ENCODE measurements at places on chromosomes 1 and 21.

- DNase-seq: no peak
Observed at GRCh38 chr1:174971902-174972301, 27.8 kb upstream of the CACYBP start.

- DNase-seq: no peak
Observed at GRCh38 chr1:18693256-18694098, 62.8 kb downstream of the PAX7 start.

GRCh38 chr1:152018537-152018936 lies 18.3 kb downstream of the S100A11 start:
- no peak for DNase-seq

- DNase-seq: no peak
Observed at GRCh38 chr1:203512517-203512847, 18.5 kb downstream of the OPTC start.

DNA sequence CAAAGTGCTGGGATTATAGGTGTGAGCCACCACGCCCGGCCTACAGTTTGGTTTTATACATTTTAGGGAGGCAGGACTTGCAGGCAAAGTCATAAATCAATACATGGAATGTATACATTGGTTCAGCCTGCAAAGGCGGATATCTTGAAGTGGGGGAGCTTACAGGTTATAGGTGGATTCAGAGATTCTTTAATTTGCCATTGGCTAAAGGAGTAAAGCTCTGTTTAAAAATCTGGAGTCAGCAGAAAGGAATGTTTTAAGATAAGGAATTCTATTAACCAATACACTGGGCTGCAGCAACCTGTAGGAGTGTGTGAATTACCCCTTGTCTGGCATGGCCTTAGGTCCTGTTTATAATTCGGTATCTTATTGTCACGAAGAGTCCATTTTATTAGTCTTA lies 57.6 kb downstream of the OPTC start:
- no peak for DNase-seq

GRCh38 chr21:42233067-42233961 lies 14.4 kb downstream of the ABCG1 start:
- DNase-seq: no peak

DNA sequence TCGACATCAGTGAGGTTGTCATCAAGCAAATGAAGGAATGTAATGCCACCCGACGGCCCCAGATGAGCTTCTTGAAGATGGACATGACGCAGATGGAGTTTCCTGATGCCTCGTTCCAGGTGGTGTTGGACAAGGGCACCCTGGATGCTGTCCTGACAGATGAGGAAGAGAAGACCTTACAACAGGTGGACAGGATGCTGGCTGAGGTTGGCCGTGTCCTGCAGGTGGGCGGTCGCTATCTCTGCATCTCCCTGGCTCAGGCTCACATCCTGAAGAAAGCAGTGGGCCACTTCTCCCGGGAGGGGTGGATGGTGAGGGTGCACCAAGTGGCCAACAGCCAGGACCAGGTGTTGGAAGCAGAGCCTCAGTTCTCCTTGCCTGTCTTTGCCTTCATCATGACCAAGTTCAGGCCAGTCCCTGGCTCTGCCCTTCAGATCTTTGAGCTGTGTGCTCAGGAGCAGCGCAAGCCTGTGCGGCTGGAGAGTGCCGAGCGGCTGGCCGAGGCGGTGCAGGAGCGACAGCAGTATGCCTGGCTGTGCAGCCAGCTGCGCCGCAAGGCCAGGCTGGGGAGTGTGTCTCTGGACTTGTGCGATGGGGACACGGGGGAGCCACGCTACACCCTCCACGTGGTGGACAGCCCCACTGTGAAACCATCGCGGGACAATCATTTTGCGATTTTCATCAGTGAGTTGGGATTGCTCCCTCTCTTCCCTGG lies 2.5 kb downstream of the METTL13 start:
- DNase-seq: no peak

GRCh38 chr1:186849271-186849671 lies 20.5 kb downstream of the PLA2G4A start:
- peak; percentile 91 for DNase-seq

DNA sequence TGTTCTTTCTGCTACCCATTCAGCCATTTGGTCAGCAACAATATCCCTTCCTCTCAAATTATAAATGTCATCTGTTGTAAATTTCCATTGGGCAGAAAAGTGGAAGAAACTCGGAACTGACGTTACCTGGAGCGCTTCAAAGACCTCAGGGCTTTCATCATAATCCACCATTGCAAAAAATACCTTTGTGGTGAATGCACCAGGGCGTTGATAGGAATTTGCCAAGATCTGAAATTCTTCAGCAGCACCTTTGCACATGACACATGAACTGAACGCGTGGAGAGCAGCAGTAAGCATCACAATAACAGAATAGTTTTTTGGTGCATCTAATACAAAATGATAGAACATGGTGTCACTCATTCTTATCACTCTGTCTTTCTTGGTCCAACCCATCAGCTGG lies 3.1 kb upstream of the TEKT2 start:
- no peak for DNase-seq

- no peak for DNase-seq
Observed at GRCh38 chr1:94228640-94229375, 8.6 kb downstream of the ARHGAP29 start.

GRCh38 chr1:43348809-43349593 lies 9.8 kb upstream of the CDC20 start:
- DNase-seq: peak; percentile 68

GRCh38 chr1:239912471-239912870 lies 179.2 kb upstream of the FMN2 start:
- DNase-seq: no peak

DNA sequence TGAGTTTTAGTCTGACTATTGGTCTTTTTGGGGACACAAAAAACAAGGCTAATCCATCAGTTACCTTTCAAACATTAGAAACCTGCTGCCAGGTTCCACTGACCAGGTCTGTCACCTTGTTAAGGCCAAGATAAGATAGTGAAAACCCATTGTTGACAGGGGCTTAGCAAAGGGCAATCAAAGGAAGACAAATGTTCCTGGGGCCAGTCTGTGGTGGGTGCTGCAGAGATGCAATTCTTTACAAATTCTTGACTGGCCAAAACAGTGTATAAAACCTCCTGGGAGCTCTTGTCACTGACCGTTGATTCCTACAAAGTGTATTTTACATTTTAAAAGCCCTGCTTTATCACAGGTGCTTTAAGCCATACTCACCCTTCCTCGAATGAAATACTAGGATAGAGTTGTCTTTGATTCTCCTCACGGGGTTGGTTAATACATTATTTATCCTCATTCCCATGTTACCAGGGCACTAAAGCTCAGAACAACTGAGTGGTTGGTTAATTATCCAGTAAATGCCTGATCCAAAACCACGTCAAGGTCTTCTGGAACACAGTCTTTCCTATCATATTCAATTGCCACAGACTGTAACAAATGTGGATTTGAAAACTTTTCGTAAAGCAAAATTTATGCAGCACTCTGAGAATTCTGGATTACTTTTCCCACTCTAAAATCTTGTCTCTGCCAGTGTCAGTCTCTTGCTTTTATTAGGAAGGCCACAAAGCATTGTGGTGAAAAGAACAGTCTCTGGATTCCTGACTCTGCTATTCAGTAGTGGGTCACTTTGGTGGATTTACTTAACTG lies 77.2 kb downstream of the NRIP1 start:
- no peak for DNase-seq

DNA sequence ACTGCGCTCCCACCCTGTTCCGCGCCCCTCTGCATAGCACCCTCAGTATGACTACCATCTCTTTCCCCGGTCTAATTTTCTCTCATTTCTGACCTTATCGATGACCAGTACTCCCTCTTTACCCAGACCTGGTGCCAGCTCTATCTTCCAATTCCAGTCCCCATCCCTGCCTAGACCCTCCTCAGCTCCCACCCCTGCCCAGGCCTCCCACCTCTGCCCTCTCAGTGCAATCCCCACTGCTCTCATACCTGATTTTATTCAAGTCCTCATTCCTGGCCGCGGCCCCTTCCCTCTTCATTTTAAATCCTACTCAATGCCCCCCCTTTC lies 1.3 kb downstream of the USP24 start:
- no peak for DNase-seq

- DNase-seq: no peak
Observed at GRCh38 chr1:244311784-244312532, 139.8 kb downstream of the ADSS2 start.

DNA sequence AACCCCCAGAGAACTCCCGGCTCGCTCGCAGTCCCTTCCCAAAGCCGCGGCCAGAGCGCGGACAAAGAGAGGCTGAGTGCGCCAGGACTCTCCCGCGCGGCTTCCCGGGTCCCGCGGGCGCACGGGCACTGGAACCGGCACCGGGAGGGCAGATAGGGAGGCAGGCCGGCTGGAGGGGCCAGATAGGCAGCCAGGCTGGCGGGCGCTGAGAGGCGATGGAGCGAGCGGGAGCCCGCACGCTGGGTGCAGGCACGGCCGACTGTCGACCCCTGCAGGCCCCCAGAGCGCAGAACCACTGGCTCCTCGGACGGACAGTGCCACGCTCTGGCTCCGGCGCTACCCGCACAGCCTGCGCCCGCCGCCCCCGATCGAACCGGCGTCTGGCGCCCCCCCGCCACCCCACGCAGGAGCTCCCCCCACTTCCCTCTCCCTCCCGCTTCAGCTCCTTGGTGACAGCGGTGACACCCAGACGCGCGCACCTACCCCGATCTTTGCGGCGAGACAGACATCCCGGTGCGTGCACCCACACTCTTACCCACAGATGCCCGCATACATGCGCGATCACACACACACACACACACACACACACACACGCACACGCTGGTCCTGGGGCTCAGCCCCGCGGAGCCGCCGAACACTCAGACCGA lies 534 bp downstream of the SLC6A9 start:
- no peak for DNase-seq

- no peak for DNase-seq
Observed at GRCh38 chr1:64363111-64363510, 106.8 kb upstream of the CACHD1 start.

DNA sequence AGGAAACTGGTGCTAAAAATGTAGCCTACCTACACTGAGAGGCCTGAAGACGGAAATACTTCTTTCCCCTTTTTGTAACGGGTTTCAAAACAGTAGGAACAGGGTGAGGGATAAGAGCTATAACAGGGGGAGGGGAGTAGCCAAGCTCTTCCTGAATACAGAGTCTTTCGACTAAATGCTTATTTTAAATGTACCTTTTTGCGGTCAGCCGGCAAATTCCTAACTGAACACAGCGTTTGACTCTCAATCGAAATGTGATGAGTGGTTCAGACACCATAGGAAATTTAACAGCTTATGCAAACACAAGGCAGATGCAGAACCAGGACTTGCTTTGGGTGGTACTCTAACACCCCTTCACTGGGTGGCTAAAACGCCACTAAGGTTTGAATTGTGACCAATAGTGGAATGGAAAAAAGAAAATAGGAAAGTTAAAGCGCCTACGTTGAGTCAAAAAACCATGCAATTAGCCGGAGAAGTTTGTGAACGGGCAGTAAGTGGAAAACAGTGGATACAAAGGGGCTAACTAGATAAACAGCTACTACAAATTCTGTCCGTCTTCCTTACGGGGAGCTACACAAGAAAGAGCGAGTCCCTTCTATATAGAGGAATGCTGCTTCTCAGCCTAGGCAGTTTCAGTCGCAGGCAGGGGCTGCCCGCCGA lies 1.7 kb downstream of the EGLN1 start:
- no peak for DNase-seq

- DNase-seq: no peak
Observed at GRCh38 chr1:187971851-187972250, 1143.1 kb downstream of the PLA2G4A start.

- no peak for DNase-seq
Observed at GRCh38 chr1:181134543-181135436, 46.3 kb downstream of the IER5 start.

- DNase-seq: no peak
Observed at GRCh38 chr1:148435406-148435805, 47.7 kb downstream of the PPIAL4G start.

- no peak for DNase-seq
Observed at GRCh38 chr1:184465489-184466146, 78.8 kb downstream of the C1orf21 start.

- DNase-seq: no peak
Observed at GRCh38 chr1:79777481-79778219, 771.1 kb upstream of the ADGRL4 start.

- no peak for DNase-seq
Observed at GRCh38 chr21:18960306-18960705, 556.7 kb upstream of the TMPRSS15 start.

- DNase-seq: no peak
Observed at GRCh38 chr21:41548781-41549180, 40.8 kb upstream of the TMPRSS2 start.

GRCh38 chr1:77975907-77976306 lies 3.0 kb downstream of the FUBP1 start:
- DNase-seq: no peak

DNA sequence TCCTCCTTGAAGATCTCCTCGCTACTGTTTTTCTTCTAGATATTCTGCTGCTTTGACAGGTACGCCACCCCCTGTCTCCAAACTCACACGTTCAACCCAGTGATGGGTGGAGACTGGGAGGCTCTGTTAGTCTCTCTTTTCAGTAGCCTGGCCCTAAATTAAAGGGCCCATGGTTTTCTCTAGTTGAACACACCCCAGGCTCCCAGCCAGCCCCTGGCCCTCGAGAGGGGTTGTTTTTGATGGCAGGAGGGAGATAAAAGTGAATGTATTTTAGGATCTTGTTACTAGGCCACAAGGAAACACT lies 21.6 kb upstream of the CLDN14 start:
- DNase-seq: no peak

- DNase-seq: no peak
Observed at GRCh38 chr1:201656311-201657032, 117.5 kb downstream of the NAV1 start.

- DNase-seq: peak; percentile 22
Observed at GRCh38 chr1:2134266-2134620, 60.3 kb downstream of the FAAP20 start.

- DNase-seq: no peak
Observed at GRCh38 chr1:23116216-23116836, 52.3 kb downstream of the LUZP1 start.

- no peak for DNase-seq
Observed at GRCh38 chr1:46437723-46438122, 43.6 kb downstream of the FAAH start.

GRCh38 chr21:36163750-36164741 lies 7.4 kb downstream of the DOP1B start:
- DNase-seq: no peak

DNA sequence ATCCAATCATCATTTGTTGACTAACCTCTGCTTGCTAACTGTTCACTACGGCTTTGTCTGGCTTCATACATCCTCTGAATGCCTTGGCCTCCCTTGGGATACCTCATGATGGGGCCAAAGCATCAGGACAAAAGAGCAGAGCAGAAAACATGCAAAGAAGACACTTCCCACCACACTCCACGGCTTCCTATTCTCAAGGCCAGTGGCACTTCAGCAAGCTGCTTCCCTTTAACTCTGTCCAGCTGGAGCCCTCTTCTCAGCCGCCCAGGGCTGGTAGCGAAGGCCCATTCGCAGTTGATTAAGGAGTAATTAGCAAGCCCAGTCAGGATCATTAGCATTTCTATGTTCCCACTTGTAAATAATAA lies 224.3 kb upstream of the FGGY start:
- no peak for DNase-seq

GRCh38 chr21:35244514-35244913 lies 195.4 kb upstream of the RUNX1 start:
- DNase-seq: no peak

- DNase-seq: no peak
Observed at GRCh38 chr1:38125837-38126520, 79.4 kb upstream of the POU3F1 start.
